Stimulated activated CD4-positive, alpha-beta T cell treated with anti-CD3 and anti-CD28 coated beads, TNF-alpha, amount 100 ng/mL, for 1 hour (primary cell): ENCODE measurements at places on chromosomes 13 and 19.

GRCh38 chr13:29532116-29532515, 63.4 kb downstream of the SLC7A1 start:
- no peak for DNase-seq

DNA sequence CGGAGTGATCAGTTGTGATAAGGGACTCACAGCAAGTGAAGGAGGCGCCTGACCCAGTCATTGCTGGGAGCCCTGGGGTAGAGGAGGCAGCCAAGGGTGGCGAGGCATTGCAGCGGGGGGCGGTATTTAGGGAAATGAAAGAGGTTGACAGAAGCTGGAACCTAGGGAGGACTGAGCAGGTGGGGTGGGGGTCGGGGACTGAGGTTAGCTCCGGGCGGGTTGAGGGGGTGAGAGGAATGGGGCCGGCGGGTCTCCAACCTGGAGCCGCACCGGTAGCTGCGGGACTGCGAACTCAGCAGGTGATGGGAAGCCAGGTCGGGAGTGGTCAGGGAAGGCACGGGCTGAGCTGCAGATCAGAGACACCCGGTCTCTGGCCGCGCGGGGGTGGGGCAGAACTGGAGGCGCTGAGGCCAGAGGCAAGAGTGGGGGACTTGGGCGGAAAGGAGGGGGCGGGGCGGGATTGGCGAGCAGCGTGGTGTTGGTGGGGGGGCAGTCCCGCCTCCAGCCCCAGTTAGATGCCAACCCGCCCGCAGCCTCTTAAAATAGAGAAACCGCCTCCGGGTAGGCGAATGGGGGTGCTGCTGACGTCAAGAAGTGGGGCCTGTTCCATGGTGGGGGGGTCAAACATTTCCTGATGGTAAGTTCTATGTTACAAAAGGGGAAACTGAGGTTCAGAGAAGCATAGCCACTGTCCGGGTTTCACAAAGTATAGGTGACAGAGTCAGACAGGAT, 1.5 kb downstream of the MAST3 start:
- no peak for DNase-seq

DNA sequence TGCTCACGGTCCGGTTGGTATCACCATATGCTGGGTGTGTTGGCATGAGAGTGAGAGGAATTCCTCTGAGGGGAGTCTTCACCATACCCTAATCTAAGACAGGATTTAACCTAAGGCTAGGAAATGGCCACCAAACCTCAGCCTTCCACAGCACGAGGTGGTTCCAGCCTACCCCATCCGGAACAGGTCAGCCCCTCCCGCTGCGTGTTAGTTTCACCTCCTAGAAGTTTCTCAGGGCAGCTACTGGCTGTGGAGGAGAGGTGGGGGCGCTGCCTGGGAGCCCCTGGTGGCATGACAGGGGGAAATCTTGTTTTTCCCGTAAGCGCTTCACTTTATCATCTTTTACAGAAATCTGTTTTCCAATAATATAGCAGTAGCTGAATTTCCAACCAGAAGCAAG, 55.1 kb downstream of the RGCC start:
- no peak for DNase-seq

DNA sequence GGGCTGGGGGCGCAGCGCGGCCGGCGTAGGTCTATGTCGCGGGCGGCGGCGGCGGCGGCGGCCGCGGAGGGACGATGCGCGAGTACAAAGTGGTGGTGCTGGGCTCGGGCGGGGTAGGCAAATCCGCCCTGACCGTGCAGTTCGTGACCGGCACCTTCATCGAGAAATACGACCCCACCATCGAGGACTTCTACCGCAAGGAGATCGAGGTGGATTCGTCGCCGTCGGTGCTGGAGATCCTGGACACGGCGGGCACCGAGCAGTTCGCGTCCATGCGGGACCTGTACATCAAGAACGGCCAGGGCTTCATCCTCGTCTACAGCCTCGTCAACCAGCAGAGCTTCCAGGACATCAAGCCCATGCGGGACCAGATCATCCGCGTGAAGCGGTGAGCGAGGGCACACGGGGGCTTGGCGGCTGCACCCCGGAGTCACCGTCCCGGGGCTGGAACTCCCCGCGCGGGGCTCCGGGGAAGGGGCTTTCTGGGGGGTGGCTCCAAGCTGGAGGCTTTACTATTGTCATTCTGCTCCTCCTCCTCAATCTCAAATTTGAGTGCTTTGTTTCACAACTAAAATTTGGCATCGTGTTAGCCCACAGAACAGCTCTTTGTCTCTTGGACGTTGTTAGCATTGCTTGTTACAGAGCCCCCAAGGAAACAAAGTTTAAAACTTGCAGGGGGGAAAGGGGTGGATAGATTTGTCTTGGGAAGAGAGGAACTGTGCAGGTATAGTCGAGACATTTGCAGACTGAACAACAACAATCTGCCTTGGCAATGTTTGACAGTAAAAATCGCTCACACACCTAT, 630 bp downstream of the RAP2A start:
- no peak for DNase-seq

DNA sequence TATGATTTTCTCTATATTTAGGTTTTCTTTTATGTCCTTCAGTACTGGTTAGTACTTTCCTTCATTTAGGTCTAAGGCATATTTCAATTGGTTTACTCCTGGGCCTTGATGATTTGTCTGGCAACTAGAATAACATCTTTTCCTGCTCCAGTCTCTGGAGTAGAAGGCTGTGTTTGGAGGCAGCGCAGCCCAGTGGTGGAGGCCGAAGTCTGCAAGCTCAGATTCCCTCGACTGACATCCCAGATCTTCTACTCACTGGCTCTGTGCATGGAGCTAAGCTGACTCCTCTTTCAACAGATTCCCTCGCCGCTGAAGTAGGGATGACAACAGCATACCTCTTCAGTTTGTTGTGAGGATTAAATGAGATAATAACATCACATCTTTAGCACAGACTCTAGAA, 141.0 kb downstream of the RAP2A start:
- DNase-seq = no peak

GRCh38 chr19:32767951-32768679, 48.5 kb downstream of the TDRD12 start:
- DNase-seq = no peak

DNA sequence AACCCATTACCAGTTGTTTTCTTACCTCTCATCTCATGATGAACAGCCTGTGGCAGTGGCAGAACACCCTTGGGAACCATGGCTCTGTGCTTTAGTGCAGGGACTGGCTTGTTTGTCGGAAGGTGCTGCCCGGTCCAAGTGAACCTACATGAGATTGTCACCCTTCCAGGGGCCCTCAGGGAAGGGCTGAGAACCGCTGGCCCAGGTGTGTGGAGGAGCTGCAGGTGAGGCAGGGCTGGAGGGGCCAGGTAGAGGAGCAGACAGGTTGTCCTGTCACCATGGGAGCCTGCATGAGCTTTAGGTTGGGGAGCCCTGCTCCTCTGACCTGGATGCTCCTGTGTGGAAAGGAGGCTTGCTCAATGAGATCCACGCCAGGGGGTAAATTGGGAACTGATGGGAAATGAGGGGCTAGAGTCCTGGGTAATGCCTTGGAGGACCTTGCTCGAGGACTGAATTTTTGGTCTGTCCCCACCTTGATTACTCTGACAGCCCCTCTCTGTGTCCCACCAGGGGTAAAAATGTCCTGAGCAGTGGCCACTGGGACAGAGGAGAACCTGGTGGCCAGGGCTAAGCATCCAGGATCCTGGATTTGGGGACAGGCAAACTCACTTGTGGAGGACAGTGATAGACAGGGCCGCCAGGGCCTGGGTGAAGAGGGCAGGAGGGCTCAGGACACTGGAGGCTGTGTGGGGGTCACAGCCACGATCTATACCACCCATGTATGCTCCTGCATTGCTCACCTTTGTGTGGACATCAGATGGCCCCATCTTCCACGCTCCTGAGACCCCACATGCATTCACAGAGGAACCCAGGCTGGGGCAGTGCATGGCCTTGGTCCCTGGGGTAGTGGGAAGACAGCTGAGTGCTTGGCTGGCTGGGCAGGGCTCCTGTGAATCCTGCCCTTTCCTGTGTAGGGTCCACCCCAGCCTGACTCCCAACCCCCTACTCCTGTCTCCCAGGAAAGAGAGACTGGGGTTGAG, 24.1 kb upstream of the CEACAM1 start:
- DNase-seq = no peak

DNA sequence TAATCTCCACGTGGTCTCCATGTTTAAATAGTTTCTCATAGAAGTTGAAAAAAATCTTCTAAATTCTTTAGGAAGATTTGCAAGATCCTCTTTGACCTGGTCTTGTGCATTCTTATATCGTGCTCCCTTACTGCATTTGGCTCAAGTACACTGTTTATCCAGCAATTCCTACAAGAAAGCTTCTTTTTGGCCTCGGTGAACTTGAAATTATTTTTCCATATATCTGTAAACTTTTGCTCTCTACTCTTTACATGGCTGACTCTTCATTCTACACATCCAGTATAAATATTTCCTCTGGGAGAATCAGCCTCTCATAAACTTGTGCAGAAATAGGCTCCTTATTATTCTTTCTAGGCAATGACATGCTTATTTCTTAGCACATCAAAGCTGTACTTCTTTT, 1457.9 kb upstream of the PRR20A start:
- DNase-seq = no peak

DNA sequence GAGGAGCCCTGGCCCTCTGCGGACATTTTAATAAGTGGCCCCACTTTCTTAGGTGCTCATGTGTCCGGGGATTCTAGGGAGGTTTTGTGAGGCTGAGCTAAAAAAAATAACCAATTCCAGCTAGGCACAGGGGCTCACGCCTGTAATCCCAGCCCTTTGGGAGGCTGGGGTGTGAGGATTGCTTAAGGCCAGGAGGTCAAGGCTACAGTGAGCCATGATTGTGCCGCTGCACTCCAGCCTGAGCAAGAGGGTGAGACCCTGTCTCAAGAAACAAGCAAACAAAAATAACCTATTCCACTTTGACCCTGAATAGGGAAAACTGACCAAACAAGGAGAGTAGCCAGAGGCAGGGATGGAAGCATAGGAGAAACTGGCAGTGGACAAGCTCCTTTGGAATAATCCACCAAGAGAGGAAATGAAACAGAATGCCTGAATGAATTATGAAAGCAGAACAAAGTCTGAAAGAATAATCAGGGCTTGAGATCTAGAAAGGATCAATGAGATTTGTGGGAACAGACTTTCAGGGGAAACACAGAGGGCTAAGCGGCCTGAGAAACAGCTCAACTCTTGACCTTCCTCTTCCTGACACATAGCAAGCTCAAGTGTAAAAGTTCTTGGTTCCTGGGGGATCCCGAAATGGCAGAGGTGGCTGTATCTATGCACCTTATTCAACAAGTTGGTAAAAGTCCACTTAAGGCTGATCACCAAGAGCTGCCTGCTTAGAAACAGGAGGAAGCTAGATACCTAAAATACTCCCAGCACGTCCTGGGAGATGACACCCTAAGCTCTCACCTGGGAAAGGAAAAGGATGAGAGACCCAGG, 30.1 kb upstream of the FFAR2 start:
- no peak for DNase-seq

GRCh38 chr19:57578487-57579205, at the start of gene ZNF416:
TSS of gene ZNF416 (minus strand) at chr19:57578911. CDS start at chr19:57578704, 207 bp downstream.
- DNase-seq = peak; percentile 77

- no peak for DNase-seq
Measured at GRCh38 chr19:7214324-7215089, 79.7 kb downstream of the INSR start.

DNA sequence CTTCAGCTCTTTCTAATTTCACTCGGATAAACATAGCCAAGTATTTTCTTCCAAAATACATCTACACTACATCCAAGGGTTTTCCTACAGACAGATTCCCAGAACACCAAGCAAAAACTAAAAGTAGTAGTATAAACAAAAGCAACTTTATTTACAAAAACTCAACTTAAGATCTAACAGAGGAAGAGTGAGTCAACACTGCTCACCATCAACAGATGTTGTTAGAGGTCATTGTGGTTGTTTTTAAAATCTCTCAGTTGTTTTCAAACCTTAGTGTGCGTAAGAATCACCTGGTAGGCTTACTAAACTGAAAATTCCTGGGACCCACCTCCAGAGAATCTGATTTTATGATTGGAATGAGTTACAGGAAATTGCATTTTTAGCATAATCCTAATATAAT, 631.7 kb upstream of the SGCG start:
- no peak for DNase-seq

DNA sequence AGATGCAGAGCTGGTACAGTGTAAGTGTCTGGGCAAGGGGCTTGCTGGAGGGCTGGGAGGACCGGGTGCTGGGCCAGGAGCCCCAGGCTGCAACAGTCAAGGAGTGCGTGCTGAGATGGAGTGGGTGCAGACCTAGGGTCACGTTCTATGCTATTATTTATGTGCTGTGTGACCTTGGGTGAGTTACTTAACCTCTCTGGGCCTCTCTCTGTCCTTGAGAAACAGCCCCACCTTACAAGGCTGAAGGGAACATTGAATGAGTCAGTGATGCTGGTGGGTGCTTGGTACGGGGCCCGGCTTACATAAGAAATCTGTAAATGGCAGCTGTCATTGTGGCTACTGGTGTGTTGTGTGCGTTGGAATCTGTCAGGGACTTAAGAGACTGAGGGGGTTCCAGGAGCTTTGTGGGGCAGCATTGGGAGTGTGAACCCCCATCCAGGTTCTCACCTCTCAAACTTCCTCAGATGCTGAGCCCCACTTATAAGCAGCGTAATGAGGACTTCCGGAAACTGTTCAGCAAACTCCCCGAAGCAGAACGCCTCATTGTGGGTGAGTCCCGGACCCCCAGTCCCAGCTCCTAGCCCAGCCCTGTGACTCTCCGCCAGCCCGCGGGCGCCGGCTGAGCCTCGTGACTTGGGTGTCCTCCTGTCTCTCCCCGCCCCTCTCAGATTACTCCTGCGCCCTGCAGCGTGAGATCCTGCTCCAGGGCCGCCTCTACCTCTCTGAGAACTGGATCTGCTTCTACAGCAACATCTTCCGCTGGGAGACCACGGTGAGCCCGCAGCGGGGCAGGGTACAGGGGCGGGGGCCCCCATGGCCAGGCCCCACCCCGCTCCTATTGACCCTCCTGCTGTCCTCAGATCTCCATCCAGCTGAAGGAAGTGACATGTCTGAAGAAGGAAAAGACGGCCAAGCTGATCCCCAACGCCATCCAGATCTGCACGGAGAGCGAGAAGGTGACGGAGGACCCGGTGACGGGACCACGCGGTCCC, 9.6 kb downstream of the GRAMD1A start:
- no peak for DNase-seq

DNA sequence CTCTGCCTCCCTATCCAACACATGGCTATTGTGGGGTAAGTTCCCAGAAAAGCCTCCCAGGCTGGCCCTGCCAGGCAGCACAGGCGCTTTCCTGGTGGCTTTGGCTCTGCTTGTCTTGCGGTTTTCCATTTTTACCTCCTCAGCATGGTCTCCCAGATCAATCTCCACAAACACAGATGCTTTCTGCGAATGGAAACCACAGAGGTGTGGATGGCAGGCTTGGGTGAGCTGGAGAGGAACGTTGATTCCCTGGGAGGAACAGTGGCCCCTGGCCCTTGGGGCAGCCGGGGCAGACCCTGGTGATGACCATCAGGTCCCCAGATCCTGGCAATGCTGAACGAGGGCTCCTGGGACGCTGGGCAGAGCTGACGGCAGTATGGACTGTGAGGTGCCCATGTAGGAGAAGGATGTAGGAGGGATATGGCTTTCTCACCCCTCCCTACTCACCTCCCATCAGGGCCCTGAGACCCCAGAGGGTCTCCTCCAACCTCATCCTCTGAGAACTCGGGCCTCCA, 6.6 kb downstream of the C13orf46 start:
- no peak for DNase-seq
